ENCODE measurements at places on chromosomes 7 and 10. TPM values are rescaled to one million over a fixed set of nuclear protein-coding genes. Genes with fewer than 3 reads are reported as not detected.

GRCh38 chr10:128393546-128393945 is 267.3 kb upstream of the MKI67 start:
- no peaks in the 10 kb centered on the region for H3K27me3 ChIP-seq
- no peak overlapping the region for H3K4me3 ChIP-seq
- no peaks in the 10 kb centered on the region for H3K4me1 ChIP-seq
- DNase-seq: no peak
- no peaks in the 10 kb centered on the region for H3K36me3 ChIP-seq

- H3K4me3 ChIP-seq: no peak overlapping the region
- no peak for DNase-seq
- no peaks in the 10 kb centered on the region for H3K4me1 ChIP-seq
- no peak overlapping the region for H3K27ac ChIP-seq
- H3K27me3 ChIP-seq: no peaks in the 10 kb centered on the region
- no peaks in the 10 kb centered on the region for H3K36me3 ChIP-seq
These were observed 326.9 kb downstream of the GPAM start for GRCh38 chr10:111856631-111857030.

GRCh38 chr10:33353853-33354252 is 19.4 kb upstream of the NRP1 start:
- DNase-seq: no peak
- H3K27ac ChIP-seq: no peak overlapping the region
- H3K4me1 ChIP-seq: no peaks in the 10 kb centered on the region
- H3K36me3 ChIP-seq: no peaks in the 10 kb centered on the region

GRCh38 chr10:74827694-74828093 is 1.3 kb downstream of the KAT6B start:
- DNase-seq: no peak
- peaks cover 41% of the 10 kb centered on the region for H3K4me1 ChIP-seq
- H3K27me3 ChIP-seq: no peaks in the 10 kb centered on the region

DNA sequence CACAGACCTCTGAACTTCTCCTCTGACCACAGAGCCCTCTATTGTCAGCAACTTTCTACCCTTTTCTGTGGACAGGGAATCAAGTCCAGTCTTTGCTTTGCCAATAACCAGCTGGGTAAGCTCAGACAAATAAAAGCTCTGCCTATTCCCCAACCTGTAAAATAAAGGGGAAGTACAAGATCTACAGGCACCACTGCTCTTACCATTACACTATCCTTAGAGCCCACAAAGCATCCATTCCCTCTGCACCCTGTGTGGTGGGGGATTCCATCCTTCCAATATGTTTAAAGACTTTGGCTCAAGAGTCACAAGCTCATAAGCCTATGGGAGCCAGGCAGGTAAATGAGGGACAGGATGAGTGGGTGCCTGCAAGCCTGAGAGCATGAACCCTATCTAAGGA is 88.2 kb downstream of the PARD3 start:
- no peak overlapping the region for H3K4me3 ChIP-seq
- H3K4me1 ChIP-seq: no peaks in the 10 kb centered on the region
- H3K27me3 ChIP-seq: no peaks in the 10 kb centered on the region
- H3K36me3 ChIP-seq: no peaks in the 10 kb centered on the region
- DNase-seq: no peak

GRCh38 chr10:31219306-31219705 is 99.7 kb upstream of the ZEB1 start:
- no peaks in the 10 kb centered on the region for H3K4me1 ChIP-seq
- H3K27me3 ChIP-seq: peaks cover 6% of the 10 kb centered on the region
- no peak overlapping the region for H3K4me3 ChIP-seq
- no peak overlapping the region for H3K27ac ChIP-seq
- H3K36me3 ChIP-seq: no peaks in the 10 kb centered on the region

GRCh38 chr7:28937103-28937502 is 21.0 kb downstream of the TRIL start:
- peaks cover 22% of the 10 kb centered on the region for H3K27me3 ChIP-seq
- no peak overlapping the region for H3K27ac ChIP-seq
- no peaks in the 10 kb centered on the region for H3K36me3 ChIP-seq
- H3K4me1 ChIP-seq: no peaks in the 10 kb centered on the region

DNA sequence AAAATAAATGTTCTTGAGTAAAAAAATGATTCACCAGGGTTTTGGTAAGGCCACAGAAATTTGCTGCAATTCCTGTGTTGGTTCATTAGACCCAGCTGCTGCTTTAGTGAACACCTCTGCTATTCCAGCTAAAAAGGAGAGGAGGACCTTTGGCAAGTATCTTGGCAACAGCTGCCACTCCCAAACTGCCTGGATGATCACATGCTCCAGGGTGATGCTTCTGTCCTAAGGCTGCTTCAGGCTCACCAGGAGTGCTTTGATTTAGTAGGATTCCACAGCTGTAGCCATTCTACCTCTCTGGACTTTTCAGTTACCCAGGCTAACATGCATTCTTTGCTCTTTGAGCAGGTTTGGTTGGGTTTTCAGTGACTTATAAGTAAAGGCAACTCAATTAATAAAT is 82.6 kb upstream of the NPVF start:
- H3K4me1 ChIP-seq: peaks cover 1% of the 10 kb centered on the region
- DNase-seq: no peak
- H3K36me3 ChIP-seq: no peaks in the 10 kb centered on the region

DNA sequence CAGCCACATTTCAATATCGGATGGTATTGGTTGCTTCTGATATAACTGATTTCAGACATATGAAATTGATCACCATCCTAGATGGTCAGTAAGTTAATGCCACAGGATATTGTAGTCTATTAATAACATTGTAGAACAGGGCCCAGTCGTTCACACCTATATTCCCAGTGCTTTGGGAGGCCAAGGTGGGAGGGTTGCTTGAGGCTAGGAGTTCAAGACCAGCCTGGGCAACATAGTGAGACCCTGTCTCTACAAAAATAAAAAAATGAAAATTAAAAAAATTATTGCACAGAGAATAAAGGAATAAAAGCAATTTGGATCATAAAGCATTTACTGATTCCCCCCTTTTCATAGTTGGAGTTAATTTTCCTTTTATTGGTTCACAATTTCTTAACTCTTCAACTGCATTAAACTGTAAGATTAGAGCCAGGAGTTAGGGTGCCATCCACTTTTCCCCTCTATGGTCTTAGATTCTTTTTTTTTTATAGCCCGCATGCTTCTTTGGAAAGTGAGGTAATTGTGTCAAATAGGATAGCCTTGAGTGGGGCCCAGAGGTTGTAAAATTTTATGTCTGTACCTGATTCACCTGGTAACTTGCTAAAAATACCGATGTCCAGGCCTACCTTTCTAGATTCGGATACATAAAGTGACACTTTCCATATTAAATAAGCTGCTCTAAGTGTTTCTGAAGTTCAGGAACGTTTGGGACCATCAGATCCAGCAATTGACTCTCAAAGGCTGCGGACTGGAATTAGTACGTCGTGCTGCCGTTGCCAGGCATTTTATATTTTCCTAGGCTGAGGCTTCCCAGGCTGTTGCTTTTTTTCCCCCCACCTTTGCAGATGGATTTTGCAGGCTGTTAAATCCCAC is 24.7 kb downstream of the ADK start:
- H3K27me3 ChIP-seq: no peaks in the 10 kb centered on the region
- peaks cover 34% of the 10 kb centered on the region for H3K4me1 ChIP-seq
- DNase-seq: no peak
- H3K36me3 ChIP-seq: peaks cover 3% of the 10 kb centered on the region
- peak overlapping the region; percentile 91 for H3K4me3 ChIP-seq

- peak overlapping the region; percentile 87 for H3K4me3 ChIP-seq
- no peaks in the 10 kb centered on the region for H3K27me3 ChIP-seq
- peak overlapping the region; percentile 87 for H3K27ac ChIP-seq
- DNase-seq: peak; percentile 62
- H3K4me1 ChIP-seq: peaks cover 30% of the 10 kb centered on the region
These were observed 788 bp downstream of the AKAP9 start for GRCh38 chr7:91941450-91941849.

DNA sequence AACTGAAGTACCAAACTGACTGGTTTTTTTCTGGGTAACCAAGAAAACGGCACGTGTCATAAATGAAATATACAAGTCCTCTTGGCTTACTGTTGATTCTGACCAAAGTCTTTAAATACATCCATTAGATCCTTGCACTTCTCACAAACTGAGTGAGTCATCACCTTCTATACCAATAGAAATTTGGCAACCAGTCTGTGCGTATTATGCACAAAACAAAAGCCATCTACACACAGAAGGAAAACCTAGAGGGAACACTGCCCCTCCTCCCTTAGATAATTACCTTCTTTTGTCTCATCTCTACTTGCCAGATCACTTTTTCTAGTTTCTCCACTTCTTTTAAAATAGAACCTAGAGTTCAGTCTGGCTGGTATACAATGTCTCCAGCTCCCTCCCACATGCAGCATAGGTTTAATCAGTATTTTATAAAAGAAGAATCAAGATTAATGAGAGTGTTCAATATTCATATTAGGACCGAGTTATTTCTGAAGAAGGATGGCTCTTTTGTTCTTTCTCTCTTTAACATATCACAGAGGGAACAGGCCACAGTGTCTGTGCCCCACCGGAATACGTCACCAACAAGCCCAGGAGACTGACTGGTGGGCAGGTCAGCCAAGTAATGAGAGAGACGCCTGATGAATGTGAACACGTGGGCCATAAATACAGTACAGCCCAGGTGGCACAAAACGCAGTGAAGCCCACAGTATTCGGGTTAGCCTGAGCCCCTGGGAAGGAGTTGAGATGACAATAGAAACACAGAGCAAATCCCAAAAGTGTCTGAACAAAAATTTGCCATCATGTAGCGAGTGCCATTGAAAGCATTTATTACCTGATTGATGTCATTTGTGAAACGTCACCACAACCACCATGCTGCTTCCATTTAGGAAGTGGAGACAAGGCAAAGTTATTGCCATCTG is 91.3 kb downstream of the KIAA1549 start:
- H3K36me3 ChIP-seq: no peaks in the 10 kb centered on the region
- H3K4me1 ChIP-seq: peaks cover 16% of the 10 kb centered on the region
- H3K4me3 ChIP-seq: no peak overlapping the region
- H3K27me3 ChIP-seq: peaks cover 2% of the 10 kb centered on the region

- peak overlapping the region; percentile 81 for H3K27ac ChIP-seq
- H3K4me3 ChIP-seq: peak overlapping the region; percentile 53
- peaks cover 29% of the 10 kb centered on the region for H3K36me3 ChIP-seq
- peaks cover 21% of the 10 kb centered on the region for H3K4me1 ChIP-seq
- H3K27me3 ChIP-seq: no peaks in the 10 kb centered on the region
These were observed 9.0 kb upstream of the RSBN1L start for GRCh38 chr7:77687100-77687746.

- no peak overlapping the region for H3K4me3 ChIP-seq
- H3K27me3 ChIP-seq: peaks cover 27% of the 10 kb centered on the region
- H3K36me3 ChIP-seq: no peaks in the 10 kb centered on the region
These were observed 139.6 kb downstream of the WDR37 start for GRCh38 chr10:1195828-1196227.

GRCh38 chr10:108688314-108688713 is 1235.0 kb downstream of the XPNPEP1 start:
- no peaks in the 10 kb centered on the region for H3K4me1 ChIP-seq
- H3K36me3 ChIP-seq: no peaks in the 10 kb centered on the region
- no peak overlapping the region for H3K27ac ChIP-seq

DNA sequence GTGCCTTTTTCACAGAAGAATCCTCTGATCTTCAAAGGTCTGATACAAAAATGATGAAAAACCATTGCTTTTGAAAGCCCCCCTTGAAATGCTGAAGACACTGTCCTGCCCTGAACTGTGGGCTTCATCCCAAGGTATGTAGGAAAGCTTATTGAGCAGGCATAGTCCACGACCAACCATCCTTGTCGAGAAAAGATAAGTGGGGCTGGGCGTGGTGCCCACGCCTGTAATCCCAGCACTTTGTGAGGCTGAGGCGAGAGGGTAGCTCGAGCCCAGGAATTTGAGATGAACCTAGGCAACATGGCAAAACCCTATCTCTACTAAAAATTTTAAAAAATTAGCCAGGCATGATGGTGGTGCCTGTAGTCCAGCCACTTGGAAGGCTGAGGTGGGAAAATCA is 25.6 kb downstream of the TACR2 start:
- H3K27ac ChIP-seq: peak overlapping the region; percentile 85
- peaks cover 15% of the 10 kb centered on the region for H3K4me1 ChIP-seq
- H3K36me3 ChIP-seq: peaks cover 48% of the 10 kb centered on the region
- no peak for DNase-seq
- H3K27me3 ChIP-seq: no peaks in the 10 kb centered on the region
- H3K4me3 ChIP-seq: no peak overlapping the region

GRCh38 chr7:116075351-116076145 is 45.0 kb upstream of the TFEC start:
- H3K36me3 ChIP-seq: no peaks in the 10 kb centered on the region
- H3K4me1 ChIP-seq: no peaks in the 10 kb centered on the region
- peaks cover 2% of the 10 kb centered on the region for H3K27me3 ChIP-seq
- H3K4me3 ChIP-seq: no peak overlapping the region
- no peak for DNase-seq

GRCh38 chr10:26448292-26448691 is 10.2 kb downstream of the APBB1IP start:
- H3K27ac ChIP-seq: peak overlapping the region; percentile 92
- H3K4me3 ChIP-seq: peak overlapping the region; percentile 68
- H3K4me1 ChIP-seq: peaks cover 73% of the 10 kb centered on the region
- DNase-seq: no peak
- H3K27me3 ChIP-seq: no peaks in the 10 kb centered on the region

GRCh38 chr10:32326119-32326518 is 20.8 kb downstream of the EPC1 start:
- H3K4me3 ChIP-seq: no peak overlapping the region
- peaks cover 29% of the 10 kb centered on the region for H3K36me3 ChIP-seq
- no peak for DNase-seq
- H3K27ac ChIP-seq: no peak overlapping the region
- H3K4me1 ChIP-seq: peaks cover 53% of the 10 kb centered on the region

- no peaks in the 10 kb centered on the region for H3K4me1 ChIP-seq
- peak; percentile 42 for DNase-seq
- no peaks in the 10 kb centered on the region for H3K36me3 ChIP-seq
These were observed 118.5 kb downstream of the VTI1A start for GRCh38 chr10:112565434-112566053.

GRCh38 chr7:7793921-7794320 is 75.5 kb upstream of the RPA3 start:
- no peak for DNase-seq
- H3K27ac ChIP-seq: no peak overlapping the region
- H3K4me3 ChIP-seq: no peak overlapping the region
- peaks cover 30% of the 10 kb centered on the region for H3K36me3 ChIP-seq
- H3K4me1 ChIP-seq: peaks cover 29% of the 10 kb centered on the region

The GCK gene
- not detected for total RNA-seq

The MEOX2 gene
- total RNA-seq: not detected

The PRPF18 gene
- total RNA-seq: 21.2 TPM

The PDGFA gene
- total RNA-seq: 0.67 TPM

The MICALL2 gene
- 2.1 TPM for total RNA-seq

The CAPZA2 gene
- 135 TPM for total RNA-seq

The GLUD1 gene
- total RNA-seq: 111 TPM

The KLF14 gene
- total RNA-seq: not detected

The OR2A7 gene
- total RNA-seq: 0.54 TPM

The ECHDC3 gene
- 0.16 TPM for total RNA-seq

The AKR1C4 gene
- total RNA-seq: not detected

The CHST15 gene
- total RNA-seq: 0.09 TPM

The NRP1 gene
- 0.55 TPM for total RNA-seq

The MKX gene
- total RNA-seq: not detected

The TCERG1L gene
- total RNA-seq: 0.20 TPM

The HMX2 gene
- total RNA-seq: not detected

The SPDYE2B gene
- not detected for total RNA-seq

The DOCK1 gene
- total RNA-seq: not detected

The ZNF735 gene
- not detected for total RNA-seq

Data from activated CD8-positive, alpha-beta memory T cell treated with anti-CD3 and anti-CD28 coated beads, Interleukin-2, amount 10 ng/mL, durations not matched to agents 7 days and 5 days (primary cell).